ENCODE measurements at places on chromosomes 5 and 9. TPM values are rescaled to one million over a fixed set of nuclear protein-coding genes. Genes with fewer than 3 reads are reported as not detected.

GRCh38 chr5:54621048-54621447 is 103.5 kb downstream of the SNX18 start:
- DNase-seq = peak; percentile 70

DNA sequence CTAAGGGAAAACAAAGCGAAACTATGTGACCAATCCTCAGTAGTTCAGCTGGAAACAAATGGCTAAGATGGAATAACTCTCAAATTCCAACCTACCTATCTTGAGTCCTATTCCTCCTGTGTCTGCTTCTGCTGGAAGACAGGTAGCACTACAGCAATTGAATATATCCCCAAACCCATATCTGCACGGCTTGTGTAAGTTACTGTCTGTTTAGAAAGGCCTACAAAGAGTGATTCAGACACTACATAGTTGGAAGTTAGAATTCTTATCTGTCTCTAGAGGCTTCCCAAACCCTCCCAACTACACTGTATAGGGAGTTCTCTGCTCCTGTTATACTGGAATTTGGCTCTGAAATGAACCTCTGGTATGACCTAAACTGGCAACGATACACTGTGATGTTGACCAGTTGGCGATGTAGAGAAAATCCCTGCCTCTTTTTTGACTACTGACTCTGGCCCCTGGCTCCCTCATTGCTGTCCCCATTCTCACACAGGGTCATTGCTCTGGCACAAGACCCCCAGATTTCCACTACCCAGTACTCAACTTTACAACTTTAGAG is 22.6 kb upstream of the NADK2 start:
- DNase-seq = no peak

- peak; percentile 74 for DNase-seq
These were observed 563.9 kb downstream of the HTR1A start for GRCh38 chr5:63398346-63398745.

DNA sequence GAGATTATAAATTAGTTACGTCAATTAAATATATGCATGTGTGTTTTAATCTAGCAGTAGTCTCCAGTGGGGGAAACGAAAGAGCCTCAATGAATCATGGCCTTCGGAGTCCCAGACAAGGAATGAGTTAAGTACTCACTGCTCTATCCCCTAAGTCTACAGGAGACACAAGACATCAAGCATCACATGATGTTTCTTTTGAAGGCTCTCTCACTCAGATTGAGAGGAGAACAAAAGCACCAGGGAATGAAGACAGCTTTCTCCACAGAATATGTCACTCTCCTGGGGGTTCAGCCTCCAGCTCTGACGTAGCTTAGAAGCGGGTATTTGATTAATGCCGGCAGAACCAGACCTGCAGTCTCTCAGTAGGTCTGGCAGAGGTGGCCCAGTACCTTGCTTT is 381.4 kb downstream of the ACTL7B start:
- peak; percentile 45 for DNase-seq

DNA sequence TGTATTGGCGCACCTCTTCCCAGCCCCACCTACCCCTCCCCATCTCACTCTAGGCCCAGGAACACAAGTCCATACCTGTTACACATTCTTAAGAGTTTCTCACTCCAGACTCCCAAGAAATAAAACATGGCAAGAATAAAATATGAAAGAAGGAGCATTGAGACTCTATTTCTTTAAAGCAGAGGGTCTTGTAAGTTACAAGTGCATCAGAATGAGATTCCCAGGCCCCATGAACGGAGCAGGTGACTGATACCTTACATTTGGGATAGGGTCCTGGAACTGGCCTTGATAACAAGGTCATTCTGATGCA is 5.7 kb downstream of the EGR1 start:
- no peak for DNase-seq

TRIM14 gene
- 5.8 TPM for total RNA-seq

PCDHGA3 gene
- total RNA-seq = 0.13 TPM

All from bronchial epithelial cell (primary cell).